ENCODE measurements at places on chromosomes 16 and 17. TPM values are rescaled to one million over a fixed set of nuclear protein-coding genes. Genes with fewer than 3 reads are reported as not detected.

DNA sequence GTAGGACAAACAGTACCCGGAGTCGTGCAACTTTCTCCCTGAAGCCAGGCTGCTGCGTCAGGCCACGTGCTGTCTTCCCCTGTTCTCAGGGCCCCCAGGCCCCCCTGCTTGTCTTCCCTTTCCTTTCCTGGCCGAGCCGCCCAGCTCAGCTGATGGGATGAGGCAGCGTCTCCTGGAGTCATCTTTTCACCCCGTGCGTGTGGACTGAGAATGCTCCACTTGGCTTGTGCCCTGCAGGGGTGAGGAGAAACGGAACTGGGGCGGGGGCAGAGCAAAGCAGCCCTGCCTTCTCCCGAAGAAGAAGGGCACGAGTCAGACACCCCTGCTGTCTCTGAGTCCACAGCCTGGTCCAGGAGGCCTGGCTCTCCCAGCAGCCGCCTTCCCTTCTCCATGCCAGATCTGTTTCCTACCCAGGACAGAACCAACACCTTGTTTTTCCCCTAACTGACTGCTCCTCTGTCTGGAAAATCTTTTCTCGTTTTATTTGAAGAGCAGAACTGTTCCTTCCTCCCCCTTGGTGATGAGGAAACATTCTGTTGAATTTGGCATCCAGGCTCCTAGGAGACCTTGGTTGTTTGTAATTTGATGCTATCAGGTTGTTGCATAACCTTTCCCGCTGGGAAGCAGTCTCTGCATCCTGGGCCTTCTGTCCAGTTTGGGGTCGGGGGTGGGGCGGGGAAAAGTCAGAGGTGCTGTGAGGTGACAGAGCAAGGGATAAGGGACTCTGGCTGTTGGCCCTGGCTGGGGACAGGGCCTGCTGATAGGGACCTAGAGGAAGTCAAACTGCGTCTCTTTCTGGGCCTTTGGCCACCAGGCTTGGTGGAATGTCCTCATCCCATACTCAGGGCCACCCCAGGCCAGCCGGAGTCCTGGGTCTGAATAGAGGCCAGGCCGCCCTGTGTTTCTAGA, 78.8 kb downstream of the WIPI1 start:
- peak overlapping the region; percentile 94 for H3K27ac ChIP-seq
- H3K4me3 ChIP-seq = no peak overlapping the region
- H3K36me3 ChIP-seq = no peaks in the 10 kb centered on the region
- no peaks in the 10 kb centered on the region for H3K27me3 ChIP-seq

DNA sequence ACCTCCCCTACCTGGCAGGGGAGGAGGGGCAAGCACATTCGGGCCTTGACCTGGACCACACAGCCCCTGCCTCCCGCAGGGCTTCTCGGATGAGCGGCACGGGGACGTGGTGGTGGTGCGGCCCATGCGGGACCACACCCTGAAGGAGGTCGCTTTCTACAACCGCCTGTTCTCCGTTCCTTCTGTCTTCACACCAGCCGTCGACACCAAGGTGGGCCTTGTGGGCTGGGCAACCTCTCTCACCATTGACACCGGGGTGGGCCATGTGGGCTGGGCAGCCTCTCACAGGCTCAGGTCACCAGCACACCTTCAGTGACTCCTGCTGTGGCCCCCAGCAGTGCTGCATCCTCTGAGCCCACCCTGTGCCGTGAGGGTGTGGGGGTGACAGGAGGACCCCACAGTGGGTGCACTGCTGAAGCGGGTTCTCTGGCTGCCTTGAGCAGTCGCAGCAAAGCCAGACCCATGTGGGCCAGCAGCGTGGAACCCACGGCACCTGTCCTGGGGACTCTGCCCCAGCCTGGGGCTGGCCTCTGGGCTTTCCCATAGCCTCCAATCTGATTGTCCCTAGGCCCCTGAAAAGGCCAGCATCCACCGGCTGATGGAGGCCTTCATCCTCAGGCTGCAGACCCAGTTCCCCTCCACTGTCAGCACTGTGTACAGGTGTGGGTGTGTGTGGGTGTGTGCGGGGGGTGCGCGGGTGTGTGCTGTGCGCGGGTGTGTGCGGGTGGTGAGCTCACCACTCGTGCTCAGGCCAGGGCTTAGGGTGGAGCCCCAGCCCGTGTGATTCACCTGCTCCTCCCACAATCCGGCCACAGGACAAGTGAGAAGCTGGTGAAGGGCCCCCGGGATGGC, 7.5 kb downstream of the CTU2 start:
- DNase-seq = no peak
- no peak overlapping the region for H3K27ac ChIP-seq
- H3K36me3 ChIP-seq = peaks cover 14% of the 10 kb centered on the region

DNA sequence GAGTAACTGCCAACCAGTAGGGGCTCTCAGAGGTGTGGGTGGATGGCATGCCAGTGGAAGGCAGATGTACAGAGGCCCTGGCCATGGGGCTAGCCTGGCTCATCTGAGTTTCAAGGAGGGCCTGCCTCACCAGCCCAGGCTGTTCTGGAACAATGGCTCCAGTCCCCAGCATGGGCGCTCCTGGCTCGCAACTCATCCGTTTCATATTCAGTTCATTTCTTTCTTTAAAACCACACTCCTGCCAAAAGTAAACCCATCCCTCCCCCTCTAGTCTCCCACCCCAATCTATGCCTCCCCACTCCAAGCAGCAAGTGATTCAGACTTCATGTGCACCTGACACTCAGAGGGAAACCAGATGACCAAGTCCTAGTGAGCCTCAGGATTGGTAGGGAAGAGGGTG, 2.4 kb downstream of the CCL13 start:
- no peaks in the 10 kb centered on the region for H3K27me3 ChIP-seq
- no peak for DNase-seq
- no peak overlapping the region for H3K27ac ChIP-seq
- H3K36me3 ChIP-seq = no peaks in the 10 kb centered on the region
- H3K4me1 ChIP-seq = no peaks in the 10 kb centered on the region
- no peak overlapping the region for H3K4me3 ChIP-seq

GRCh38 chr17:33531311-33531710, 238.2 kb upstream of the ASIC2 start:
- no peaks in the 10 kb centered on the region for H3K4me1 ChIP-seq
- H3K27me3 ChIP-seq = no peaks in the 10 kb centered on the region
- no peak overlapping the region for H3K27ac ChIP-seq
- DNase-seq = no peak
- H3K36me3 ChIP-seq = no peaks in the 10 kb centered on the region
- H3K4me3 ChIP-seq = no peak overlapping the region

GRCh38 chr17:78141437-78142118, 4.6 kb upstream of the C17orf99 start:
- no peaks in the 10 kb centered on the region for H3K36me3 ChIP-seq
- H3K27me3 ChIP-seq = no peaks in the 10 kb centered on the region
- H3K27ac ChIP-seq = no peak overlapping the region
- DNase-seq = peak; percentile 54
- peaks cover 30% of the 10 kb centered on the region for H3K4me1 ChIP-seq
- no peak overlapping the region for H3K4me3 ChIP-seq

- H3K27me3 ChIP-seq = no peaks in the 10 kb centered on the region
- no peaks in the 10 kb centered on the region for H3K4me1 ChIP-seq
- H3K27ac ChIP-seq = no peak overlapping the region
- no peak overlapping the region for H3K4me3 ChIP-seq
- H3K36me3 ChIP-seq = no peaks in the 10 kb centered on the region
Observed at GRCh38 chr17:69809331-69809730, 265.7 kb upstream of the KCNJ16 start.

GRCh38 chr17:39921323-39921722, 2.9 kb upstream of the GSDMB start:
- H3K27me3 ChIP-seq = no peaks in the 10 kb centered on the region
- peaks cover 19% of the 10 kb centered on the region for H3K36me3 ChIP-seq
- peaks cover 21% of the 10 kb centered on the region for H3K4me1 ChIP-seq
- H3K4me3 ChIP-seq = no peak overlapping the region
- no peak overlapping the region for H3K27ac ChIP-seq
- no peak for DNase-seq

DNA sequence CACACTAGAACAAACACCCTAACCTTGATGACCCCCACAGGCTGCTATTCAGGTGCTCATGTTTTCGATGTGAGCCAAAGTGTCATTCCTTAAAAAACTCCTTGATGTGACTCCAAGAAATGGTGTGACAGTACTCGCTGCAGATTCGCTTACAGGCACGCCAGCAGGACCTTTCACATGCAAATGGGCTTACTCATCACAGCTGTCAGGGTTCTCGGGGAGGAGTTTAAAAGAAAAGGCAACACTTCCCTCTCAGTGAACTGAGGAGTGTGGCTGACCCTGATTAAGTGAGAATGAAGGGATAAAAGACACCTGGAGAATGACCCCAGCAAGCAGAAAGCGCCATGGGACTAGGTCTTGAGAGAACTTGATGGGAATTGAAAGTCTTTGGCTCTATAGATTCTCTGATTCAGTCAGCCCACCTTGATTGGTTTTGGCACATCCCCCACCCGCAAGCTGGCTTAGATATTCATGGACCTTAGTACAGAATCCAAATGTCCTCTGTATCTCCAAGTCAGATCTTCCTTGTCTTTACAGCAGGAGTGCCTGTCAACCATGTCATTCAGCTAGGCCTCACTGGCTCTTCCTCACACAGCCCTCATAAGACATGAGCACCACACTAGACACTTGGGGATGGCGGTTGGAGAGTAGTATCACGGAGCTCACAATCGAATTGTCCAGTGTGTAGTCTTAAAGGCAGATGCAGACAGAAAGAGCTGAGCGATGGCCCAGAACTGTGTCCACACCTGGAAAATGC, 82.6 kb downstream of the HIC1 start:
- H3K4me1 ChIP-seq = peaks cover 14% of the 10 kb centered on the region
- no peak overlapping the region for H3K27ac ChIP-seq
- peak; percentile 39 for DNase-seq
- H3K27me3 ChIP-seq = no peaks in the 10 kb centered on the region

DNA sequence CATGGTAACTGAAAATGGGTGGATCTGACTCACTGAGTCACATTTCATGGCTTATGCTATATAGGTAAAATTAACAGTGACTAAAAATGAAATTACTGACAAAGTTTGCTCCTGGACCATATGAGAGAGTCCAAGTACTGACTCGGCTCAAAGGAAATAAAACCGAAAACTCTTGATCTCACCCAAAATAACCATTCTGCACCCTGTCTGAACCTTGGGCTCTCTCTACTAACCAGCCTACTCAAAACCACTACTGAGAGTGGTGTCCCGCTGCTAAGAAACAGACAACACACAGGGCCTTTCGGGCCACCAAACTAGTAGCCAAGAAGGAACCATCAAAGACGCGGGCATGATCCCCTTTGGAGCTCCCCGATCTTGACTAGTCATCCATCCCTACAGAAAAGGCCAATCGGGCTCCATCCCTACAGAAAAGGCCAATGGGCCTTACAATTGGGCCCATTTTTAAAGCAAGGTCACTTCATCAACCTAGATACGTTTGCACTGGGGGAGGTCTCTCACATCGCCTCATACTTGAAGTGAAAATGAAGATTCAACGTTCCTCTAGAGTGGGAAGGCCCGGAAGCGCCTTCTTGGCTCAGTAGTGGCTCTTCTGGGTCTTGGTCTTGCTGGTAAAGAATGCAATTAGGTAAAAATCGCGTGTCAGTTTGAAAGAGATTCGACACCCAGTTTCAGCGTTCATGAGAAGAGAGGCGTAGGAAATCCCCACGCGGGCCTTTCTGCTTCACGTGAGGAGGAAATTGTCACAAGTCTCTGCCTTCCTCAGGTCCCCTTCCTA, 720 bp upstream of the ZPBP2 start:
- H3K27me3 ChIP-seq = peaks cover 26% of the 10 kb centered on the region
- no peak for DNase-seq
- H3K4me3 ChIP-seq = no peak overlapping the region
- H3K4me1 ChIP-seq = no peaks in the 10 kb centered on the region

DNA sequence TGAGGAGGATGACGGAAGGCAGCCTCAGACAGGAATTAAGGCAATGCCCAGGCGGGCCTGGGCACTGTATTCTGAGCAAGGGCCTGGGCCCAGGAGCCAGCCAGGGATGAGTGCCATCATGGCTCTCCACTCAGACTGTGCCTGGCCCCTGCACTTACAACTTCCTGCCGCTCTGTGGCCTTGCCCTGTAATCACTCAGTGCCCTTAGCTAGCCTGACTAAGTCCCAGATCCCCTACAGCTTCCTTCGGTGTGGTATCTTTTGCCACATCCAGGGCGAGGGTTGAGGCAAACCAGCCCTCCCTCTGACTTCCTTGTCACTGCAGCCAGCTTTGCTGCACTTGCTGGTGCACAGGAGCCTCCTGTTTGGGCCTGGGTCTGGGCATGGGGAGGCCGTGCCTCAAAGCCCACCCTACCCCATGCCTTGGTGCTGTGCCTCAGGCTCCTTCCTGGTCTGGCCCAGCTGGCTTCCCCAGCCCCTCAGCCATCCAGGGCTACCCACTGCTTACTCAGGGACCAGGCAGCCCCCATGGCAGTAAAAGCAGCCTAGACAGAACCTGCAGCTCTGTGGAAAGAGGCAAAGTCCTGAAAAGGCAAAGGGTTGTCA, 9.3 kb downstream of the SLC46A1 start:
- peaks cover 5% of the 10 kb centered on the region for H3K36me3 ChIP-seq
- no peak overlapping the region for H3K27ac ChIP-seq
- H3K4me1 ChIP-seq = peaks cover 4% of the 10 kb centered on the region
- no peaks in the 10 kb centered on the region for H3K27me3 ChIP-seq
- H3K4me3 ChIP-seq = no peak overlapping the region
- no peak for DNase-seq

The DNAH17 gene
- total RNA-seq = 0.09 TPM

The KRTAP2-3 gene
- total RNA-seq = 0.28 TPM

The TM4SF5 gene
- 0.88 TPM for total RNA-seq

The PTX4 gene
- total RNA-seq = not detected

The SULT1A3 gene
- total RNA-seq = 19.8 TPM

The TNS4 gene
- 0.31 TPM for total RNA-seq

The ZFPM1 gene
- total RNA-seq = 9.2 TPM
